ENCODE measurements at places on chromosomes 5 and 9. TPM values are rescaled to one million over a fixed set of nuclear protein-coding genes. Genes with fewer than 3 reads are reported as not detected.
A peak's percentile ranks its signal among the peaks of the same experiment; 100 is the strongest.

DNA sequence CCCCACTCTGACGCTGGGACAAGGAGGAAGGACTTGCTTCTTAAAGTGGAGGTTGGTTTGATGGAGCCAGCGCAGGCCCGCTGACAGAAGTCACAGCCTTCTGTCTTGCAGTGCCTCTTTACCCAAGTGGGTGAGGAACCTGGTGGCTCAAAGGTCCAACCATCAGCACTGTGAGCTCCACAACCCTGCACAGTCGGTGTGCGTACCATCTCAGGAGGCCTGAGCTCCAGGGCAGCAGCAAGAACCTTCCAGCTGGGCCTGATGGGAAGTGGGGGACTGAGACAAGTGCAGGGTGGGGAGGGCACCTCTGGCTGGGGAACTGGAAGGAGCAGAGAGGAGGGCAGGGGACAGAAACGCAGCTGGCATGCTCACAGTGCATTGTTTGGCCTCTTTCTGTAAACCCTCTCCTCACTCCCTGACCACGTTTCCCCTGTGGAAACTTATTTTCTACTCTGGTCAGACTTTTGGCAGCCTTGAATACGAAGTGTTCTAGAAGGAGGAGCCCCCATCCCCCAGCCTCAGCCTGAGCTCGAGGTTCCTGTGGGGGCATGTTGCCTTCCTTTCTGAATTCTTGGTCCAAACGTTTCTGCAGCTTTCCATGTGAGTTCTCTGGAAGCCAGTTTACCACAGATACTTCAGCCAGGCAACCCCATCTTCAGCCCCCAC, 178.5 kb upstream of the PITX1 start:
- DNase-seq: no peak

Gene DELE1
- total RNA-seq: 36.6 TPM

- DNase-seq: no peak
Observed at GRCh38 chr9:128203707-128204551, 750 bp downstream of the DNM1 start.

Gene NOTCH1
- total RNA-seq: 17.1 TPM

- no peak for DNase-seq
Observed at GRCh38 chr5:160846642-160847041, 5.4 kb downstream of the ATP10B start.

Gene FGF10
- total RNA-seq: not detected

- no peak for DNase-seq
Observed at GRCh38 chr9:89328064-89328463, 9.8 kb downstream of the SECISBP2 start.

Gene DAPK1
- total RNA-seq: 45.5 TPM

- DNase-seq: peak; percentile 70
Observed at GRCh38 chr5:458547-459353, 15.8 kb downstream of the EXOC3 start.

DNA sequence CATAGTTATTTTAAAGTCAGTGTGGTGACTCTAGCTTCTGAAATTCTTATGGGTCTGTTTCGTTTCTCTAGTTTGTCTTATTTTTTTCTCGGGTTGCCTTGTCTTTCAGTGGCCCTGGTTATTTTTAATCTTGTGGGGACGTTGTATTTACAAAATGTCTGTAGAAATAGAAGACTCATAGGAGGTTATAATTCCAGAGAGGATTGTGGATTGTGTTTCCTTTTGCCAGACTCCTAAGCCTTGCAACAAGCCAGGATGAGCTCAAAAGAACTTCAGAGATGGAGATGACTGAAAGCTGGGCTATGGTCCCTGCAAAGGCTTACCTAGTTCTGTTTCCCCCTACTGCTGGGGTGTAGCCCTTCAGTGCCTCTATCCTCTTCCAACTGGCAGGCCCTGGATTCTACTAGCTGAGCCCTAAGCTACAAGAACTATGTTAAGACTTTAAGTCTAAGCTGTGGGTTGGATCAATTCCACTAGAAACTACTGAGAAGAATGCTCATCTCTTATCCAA, 32.2 kb upstream of the LECT2 start:
- DNase-seq: no peak

DNA sequence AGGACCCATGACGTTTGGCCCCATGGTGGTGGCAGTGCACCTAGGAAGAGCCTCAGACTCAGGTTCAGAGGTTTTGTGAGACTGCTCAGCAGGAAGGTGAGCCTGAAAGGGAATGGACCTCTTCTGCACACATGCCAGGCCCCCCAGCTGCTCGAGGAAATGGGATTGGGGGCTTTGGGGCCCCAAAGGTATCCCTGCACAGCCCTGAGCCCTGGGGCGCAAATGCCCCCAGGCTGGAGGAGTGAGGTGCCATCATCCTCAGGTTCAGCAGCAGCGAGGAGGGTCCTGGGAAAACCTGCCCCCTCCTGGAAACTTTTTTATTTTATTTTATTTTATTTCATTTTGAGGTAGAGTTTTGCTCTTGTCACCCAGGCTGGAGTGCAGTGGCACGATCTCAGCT, 171.8 kb upstream of the MVB12B start:
- no peak for DNase-seq

DNA sequence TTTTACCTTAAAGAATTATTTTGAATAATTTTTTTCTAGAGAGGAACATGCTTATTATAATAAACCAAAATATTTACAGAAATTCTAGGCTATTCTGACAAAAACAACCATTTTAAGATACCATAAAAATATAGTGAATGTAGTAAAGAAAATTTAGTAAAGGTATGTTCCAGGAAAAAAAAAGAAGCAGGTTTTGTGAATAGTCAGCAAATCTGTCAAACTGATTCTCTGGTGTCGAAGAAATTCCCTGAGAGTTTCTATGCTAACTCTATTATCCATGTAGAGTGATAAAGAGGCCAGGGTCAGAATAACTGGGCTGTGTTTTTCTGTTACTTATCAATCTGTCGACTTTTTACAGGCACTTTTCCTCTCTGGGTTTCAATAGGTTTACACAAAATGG, 459.2 kb downstream of the KIF4B start:
- DNase-seq: no peak

DNA sequence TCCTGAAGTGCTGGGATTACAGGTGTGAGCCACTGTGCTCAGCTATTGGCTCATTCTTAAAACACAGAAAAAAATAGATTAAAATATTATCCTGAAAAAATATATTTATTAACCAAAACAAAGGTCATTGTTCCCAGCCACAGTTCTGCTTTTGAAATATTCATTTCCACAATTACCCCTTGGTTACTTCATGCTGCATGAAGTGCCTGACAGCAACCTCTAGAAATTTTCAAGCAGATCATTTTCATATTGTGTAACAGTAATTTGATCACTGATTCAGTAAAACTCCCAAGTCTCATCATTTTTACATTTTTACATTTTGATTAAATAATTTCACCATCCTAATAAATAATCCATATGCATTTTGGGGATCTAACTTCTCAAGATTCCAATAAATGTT, 18.8 kb upstream of the GNAQ start:
- no peak for DNase-seq

DNA sequence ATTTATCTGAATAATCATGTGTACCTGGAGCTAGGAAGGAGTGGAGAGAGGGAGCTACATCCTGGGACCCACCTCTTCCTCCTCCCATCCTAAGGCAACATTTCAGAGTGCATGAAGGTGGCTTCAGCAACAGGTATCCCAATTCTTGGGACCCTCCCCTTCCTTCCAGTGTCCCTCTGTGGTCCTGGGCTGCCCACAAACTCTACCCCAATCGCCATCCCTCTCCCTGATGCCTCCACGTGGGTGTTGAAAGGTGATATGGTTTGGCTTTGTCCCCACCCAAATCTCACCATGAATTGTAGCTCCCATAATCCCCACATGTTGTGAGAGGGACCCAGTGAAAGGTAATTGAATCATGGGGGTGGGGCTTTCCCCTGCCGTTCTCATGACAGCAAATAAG, 121.4 kb downstream of the MED10 start:
- DNase-seq: no peak

DNA sequence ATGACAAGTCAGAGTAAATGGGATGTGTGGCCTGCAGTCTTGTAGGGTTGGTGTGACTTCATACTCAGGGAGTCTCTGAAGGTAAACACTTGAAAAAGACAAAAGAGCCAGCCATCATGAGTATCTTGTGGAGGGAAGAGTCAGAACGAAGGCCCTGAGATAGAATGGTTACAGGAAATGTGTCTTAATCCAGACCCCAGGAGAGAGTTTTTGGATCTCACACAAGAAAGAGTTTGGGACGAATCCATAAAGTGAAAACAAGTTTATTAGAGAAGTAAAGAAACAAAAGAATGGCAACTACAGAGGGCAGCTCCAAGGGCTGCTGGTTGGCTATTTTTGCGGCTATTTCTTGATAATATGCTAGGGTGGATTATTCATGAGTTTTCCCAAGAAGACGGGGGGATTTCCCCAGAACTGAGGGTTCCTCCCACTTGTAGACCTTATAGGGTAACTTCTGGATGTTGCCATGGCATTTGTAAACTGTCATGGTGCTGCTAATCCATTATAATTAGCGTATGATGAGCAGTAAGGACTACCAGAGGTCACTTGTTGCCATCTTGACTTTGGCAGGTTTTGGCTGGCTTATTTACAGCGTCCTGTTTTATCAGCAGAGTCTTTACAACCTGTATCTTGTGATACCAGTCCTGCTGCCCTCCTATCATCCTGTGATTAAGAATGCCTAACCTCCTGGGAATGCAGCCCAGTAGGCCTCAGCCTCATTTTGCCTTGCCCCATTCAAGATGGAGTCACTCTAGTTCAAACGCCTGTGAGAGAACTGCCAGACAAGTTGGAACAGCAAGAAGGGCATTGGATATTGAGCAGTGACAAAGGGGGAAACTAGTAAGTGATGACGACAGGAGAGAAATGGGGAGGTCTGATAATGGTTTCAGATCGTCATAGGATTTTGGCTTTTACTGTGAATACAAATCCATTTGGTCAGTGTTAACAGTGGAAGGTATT, 34.0 kb downstream of the MTRR start:
- DNase-seq: no peak

Data from epithelial cell of proximal tubule (primary cell).